ENCODE measurements at places on chromosomes 5 and 9. TPM values are rescaled to one million over a fixed set of nuclear protein-coding genes. Genes with fewer than 3 reads are reported as not detected.

The ANKRD34B gene
- not detected for total RNA-seq

The XRCC4 gene
- 17.1 TPM for total RNA-seq

DNA sequence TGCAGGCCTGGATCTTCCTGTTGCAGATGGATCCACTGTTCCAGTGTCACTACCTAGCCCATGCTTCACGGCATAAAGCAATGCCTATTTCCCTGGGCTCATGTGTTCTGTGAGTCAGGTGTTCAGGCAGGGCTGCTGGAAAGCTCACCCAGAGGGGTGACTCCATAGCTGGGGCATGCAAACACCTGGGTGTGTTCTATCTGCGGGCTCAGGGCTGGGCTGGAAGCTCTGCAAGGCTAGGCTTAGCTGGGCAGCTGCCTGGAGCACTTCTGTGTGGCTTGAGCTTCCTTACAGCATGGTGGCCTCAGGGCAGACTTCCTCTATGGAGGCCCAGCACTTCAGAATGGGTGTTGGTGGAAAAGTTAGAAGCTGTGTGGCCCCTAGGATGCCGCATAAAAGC is 139.9 kb downstream of the GADD45G start:
- no peak for DNase-seq

GRCh38 chr9:75824816-75825568 is 65.5 kb upstream of the PCSK5 start:
- no peak for DNase-seq

DNA sequence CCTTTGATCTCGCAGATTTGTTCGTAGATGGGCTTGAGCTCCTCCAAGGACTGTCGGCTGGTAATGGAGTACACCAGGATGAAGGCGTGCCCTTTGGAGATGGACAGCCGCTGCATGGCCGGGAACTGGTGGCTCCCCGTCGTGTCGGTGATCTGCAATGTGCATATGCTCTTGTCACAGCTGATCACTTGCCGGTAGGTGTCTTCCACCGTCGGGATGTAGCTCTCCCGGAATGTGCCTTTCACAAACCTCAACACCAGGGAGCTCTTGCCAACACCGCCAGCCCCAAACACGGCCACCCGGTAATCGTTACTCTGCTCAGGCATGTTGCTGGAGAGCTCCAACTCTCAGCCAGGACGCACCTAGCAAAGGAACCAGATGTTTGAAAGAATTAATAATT is 29.1 kb downstream of the DIRAS2 start:
- no peak for DNase-seq

The CAPSL gene
- total RNA-seq, result 0.62 TPM

DNA sequence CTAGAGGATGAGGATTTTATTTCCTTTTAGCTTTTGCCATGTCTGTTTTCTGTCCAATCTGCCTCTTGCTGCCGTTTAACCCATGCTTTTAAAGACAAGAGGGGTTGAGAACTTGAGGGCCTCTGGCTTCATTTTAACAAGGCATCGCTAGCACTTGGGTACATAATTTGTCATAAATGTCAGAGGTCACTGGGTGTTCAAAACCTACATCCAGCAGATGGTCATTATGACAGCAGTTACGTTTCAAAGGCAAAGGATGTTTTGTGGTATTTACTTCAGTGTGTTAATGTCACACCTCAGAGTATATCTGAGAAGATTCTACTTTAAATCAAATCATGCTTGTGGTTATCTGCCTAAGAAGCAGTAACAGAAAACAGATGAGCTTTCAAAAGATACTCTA is 918.3 kb downstream of the NR2F1-AS1 start:
- DNase-seq, result no peak

DNA sequence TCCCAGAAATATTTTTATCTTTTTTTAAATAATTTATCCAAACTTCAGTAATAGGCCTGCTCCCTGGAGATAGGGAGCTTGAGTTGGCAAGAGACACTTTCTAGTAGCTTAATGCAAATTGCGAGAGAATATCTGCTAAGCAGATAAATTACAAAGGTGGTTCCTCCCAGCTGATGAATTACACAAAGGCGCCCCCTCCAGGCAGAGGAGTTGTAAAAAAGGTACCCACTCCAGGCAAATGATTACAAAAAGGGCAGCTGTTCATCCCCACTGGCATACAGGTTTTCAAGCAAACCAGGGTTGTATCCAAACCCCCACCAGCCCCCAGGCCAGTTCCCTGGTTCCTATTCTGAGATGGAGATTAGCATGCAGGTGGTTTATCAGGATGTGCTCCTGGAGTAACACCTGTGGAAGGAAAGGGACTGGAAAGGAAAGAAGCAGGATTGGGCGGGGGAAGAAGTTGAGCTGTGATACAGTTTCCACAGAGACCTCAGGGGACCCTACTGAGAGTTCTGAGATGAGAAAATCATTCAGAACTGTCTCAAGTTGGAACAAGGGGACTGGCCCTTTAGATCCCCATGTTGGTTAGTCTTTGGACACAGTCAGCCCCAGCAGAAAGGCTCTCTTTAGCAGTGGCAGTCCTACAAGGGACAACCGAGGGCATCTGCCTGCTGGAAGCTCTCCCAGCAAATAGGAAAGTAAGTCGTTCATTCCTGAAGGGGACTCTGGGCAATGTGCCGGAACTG is 25.5 kb downstream of the ESM1 start:
- DNase-seq, result peak; percentile 20

DNA sequence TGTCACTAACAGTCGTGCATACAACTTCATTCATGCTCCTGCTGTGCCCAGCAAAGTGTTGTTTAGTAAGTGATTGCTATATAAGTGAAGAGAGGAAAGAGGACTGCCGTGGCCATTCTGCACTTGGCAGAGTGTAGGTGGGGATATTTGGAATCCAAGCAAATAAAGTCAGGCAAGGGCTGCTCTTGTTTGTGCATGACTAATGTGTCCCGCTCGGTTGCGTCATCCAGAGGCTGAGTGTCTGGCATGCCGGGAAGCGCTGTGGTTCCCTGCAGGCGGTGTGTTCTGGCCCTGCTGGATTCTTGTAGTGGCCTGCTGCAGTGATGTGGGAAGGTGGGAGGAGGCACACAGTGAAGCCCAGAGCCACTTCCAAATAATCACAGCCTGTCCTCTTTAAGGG is 136.9 kb upstream of the ANKH start:
- peak; percentile 97 for DNase-seq

- DNase-seq, result no peak
Measured at GRCh38 chr5:25570067-25570583, 925.3 kb upstream of the CDH10 start.

Data from M059J (cell line).